Stimulated activated CD4-positive, alpha-beta T cell treated with anti-CD3 and anti-CD28 coated beads, TNF-alpha, amount 100 ng/mL, for 24 hours (primary cell): ENCODE measurements at places on chromosomes 5 and 9.

DNA sequence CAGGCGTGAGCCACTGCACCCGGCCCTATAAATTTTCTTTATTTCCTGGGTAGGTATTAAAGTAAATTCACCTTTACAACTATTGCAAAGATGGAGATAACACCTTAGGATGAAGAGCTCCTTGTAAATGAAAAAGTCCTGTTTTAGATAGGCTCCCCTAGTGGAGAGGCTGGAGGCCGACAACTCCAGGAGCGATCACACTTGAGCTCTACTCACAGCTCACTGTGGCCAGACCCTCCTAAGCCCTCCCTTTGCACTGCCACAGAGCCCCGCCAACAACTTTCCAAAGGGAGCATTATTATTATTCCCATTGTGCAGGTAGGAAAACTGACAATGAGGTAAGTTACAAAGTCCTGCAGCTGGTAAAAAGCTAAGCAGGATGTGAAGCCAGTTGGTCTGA, 139.1 kb upstream of the ERCC6L2 start:
- DNase-seq: no peak

- no peak for DNase-seq
Measured at GRCh38 chr5:72308853-72309191, 11.2 kb downstream of the MRPS27 start.

DNA sequence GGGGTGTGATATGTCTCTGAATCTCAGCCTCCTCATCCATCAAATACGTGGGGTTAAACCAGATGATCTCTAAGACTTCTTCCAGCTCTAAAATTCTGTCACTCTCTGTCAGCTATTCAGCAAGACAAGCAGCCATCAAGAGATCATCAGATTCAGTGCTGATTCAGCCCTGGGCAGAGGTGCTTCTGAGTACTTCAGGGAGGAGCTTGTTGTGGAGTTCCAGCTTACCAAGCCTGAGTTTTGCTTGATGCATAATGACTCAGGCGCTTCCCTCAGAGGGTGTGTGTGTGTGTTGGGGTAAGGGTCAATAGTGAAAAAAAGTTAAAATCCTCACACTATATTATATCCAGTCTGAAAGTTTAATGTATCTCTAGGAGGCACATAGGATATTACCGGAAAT, 29.6 kb upstream of the TAF1L start:
- DNase-seq: no peak

DNA sequence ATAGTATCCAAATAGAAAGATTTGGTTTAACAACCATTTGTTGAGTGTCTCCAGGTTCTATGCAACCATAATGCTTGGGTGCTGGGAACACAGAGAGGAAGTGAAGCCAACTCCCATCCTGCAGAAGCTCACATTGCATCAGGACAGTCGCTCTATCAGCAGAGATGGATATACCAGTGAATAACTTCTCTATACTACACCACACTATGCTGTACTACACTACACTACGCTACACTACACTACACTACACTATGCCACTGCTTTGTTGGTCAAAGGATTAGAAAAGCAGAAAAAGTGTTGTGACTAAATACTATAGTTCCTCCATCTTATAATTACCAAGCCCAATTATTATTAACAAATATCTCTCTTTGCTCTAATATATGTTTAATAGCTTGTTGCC, 89.2 kb upstream of the PRRC1 start:
- no peak for DNase-seq

DNA sequence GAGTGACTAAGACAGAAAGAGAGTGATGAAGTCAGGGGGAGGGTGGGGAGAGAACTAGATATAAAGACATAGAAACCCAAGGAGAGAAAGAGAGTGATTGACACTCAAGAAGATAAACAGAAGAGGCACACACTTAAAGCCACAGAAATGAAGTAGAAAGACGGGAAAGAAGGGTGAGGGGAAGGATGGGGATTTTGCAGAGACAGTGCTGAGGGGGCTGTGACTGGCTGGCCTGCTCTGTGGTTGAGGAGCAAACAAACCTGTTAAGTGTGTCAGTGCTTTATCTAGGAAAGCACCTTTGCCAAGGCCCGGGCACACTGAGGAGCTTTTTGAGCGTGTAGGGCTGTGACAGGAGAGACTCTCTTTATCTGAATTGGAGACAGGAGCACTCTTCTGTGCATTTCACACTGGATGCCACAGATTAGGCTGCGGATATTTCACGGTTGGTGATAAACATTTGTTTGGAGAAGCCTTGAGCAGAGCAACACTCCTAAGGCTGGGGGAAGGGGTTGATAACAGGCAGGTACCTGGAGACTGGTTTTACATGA, 109.1 kb downstream of the DOCK2 start:
- DNase-seq: no peak

GRCh38 chr5:121497176-121497575, 354.5 kb upstream of the FTMT start:
- DNase-seq: no peak

- no peak for DNase-seq
Measured at GRCh38 chr9:32832346-32832745, 49.0 kb downstream of the TMEM215 start.

- no peak for DNase-seq
Measured at GRCh38 chr9:28264368-28264767, 691.1 kb upstream of the C9orf72 start.

DNA sequence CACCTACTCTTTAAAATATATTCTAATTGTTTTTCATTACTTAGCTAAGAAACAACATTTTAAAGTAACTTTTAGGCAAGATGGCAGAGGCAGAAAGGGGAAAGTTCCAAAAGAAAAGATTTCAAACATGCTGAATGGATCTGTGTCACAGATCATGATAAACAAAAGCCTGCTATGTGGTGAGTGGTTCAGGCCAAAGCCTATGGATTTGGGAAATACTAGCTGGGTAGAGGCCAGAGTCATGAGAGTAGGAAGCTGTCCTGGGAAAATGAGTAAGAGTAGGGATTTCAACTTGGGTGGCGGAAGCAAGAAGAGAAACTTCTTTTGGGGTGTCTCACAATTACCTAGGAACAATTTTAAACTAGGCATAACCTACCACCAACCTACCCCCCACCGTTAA, 68.7 kb upstream of the GRHPR start:
- DNase-seq: no peak

- DNase-seq: no peak
Measured at GRCh38 chr5:79705632-79706031, 16.0 kb downstream of the CMYA5 start.

DNA sequence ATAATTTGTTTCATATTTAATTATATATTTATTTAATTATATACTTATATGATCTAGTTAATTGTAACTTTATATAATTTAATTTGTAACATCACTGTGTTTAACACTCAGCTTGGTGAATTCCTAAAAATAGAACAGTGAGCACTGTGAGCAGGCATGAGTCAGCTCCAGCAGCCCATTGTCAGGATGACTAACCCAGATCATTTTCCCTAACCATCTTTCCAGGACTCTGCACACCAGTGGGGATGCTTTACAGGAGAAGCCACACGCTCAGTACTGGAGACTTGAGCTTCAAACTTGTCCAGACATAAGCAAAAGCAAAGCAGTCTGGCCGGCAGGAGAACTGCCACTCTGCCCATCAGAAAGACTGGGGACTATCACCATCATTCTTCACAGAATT, 446.2 kb upstream of the TRPC7 start:
- no peak for DNase-seq

- no peak for DNase-seq
Measured at GRCh38 chr5:150508277-150508640, 328 bp downstream of the NDST1 start.

- DNase-seq: no peak
Measured at GRCh38 chr9:20559231-20559890, 62.9 kb downstream of the MLLT3 start.
